Nephron progenitor cell (in vitro differentiated cells): ENCODE measurements at places on chromosomes 4 and X.

- DNase-seq: no peak
These were observed 6.6 kb downstream of the RAI2 start for GRCh38 chrX:17854531-17854930.

- no peak for DNase-seq
These were observed 18.4 kb upstream of the DDX60 start for GRCh38 chr4:168336837-168337549.

DNA sequence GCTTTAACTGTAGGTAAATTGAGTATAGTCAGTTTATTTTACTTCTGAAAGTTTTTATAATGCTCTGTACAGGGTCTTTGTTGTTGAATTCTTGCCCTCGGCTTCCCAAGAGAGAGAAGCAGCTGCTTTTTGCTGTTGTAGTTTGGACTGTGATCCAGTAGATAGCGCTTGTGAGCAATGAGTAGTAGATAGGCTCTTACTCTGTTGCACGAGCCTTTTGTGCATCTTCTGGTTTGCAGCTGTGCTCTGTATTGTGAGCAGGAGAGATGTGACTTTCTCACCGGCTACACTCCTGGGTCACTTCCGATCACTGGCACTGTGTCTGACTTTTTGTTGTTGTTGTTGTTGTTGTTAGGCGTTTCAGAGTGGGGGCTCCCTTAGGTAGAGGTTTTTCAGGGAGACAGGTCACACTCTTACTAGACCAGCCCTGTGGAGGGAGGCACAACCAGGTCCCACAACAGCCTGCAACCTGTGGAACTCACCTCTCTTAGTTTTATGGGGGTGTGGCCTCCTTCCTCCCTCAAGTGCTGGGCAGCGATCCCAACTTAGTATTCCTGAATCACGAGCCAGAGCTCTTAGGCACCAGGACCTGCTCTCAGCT lies 822.1 kb upstream of the GALNTL6 start:
- peak; percentile 34 for DNase-seq

- DNase-seq: no peak
These were observed 28.7 kb downstream of the S100G start for GRCh38 chrX:16678689-16679088.

GRCh38 chr4:109451544-109452273 lies 18.1 kb downstream of the SEC24B start:
- no peak for DNase-seq

GRCh38 chrX:7927259-7928167 lies at the start of gene PNPLA4:
Gene PNPLA4, minus strand, starts transcription at chrX:7927413. Its CDS starts 1,294 bp downstream, at chrX:7926119.
- DNase-seq: peak; percentile 76

- no peak for DNase-seq
These were observed 145.2 kb downstream of the TET2 start for GRCh38 chr4:105291925-105292324.

GRCh38 chrX:69506617-69507499 lies 2.7 kb downstream of the NALF2 start:
- no peak for DNase-seq

DNA sequence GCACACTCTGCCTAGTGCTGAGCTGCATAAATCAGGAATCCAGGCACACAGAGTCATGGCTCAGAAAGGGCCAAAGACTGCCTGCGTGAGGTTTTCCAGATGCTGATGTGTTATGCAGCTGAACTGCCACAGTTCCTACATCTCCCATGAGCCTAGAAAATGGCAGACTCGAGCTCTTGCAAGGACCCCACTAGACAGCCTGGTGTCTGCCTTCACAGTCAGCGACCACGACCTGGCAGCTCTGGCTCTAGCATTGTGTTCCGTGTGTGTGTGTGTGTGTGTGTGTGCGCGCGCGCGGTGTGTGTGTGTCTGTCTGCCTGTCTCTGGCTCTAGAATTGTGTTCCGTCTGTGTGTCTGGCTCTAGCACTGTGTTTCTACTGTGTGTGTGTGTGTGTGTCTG lies 203.6 kb upstream of the AGTR2 start:
- no peak for DNase-seq

GRCh38 chrX:74449322-74449936 lies 28.1 kb downstream of the SLC16A2 start:
- DNase-seq: no peak

DNA sequence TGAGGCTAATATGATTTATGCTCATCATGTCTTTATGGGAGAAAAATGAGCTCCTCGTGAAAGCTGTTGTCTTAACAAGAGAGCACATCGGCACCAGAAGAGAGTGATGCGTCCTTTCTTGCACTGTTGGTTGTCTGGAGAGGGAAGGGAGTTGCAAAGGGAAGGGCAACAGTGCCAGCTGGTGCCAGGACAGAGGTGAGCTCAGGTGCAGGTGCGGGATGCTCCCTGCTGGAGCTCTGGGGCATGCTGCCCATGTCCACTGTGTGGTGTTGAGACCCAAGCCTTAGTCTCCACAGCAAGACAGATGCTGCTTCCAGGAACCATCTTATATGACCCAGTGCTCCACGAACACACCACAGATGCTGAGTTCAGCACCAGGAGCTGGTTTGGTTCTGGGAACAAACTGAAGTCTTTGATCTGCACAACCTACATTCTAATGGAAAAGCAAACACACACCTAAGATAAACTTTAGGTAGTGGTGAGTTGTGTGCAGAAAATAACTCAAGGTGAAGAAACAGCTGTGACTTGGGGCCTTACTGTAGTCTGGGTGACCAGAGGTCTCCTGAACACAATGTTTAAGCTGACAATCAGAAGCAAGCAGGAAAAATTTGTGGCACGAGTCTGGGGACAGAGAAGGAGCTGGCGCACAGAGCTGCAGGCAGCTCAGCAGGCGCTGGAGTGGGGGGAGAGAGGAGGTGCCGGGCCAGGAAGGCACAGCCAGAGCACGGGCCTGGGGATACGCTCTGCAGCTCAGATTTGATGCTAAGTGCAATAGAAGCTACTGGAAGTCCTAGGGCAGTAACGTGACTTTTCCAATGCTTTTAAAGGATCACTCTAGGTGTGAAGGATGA lies 73.2 kb downstream of the HAUS3 start:
- no peak for DNase-seq

- no peak for DNase-seq
These were observed 411.3 kb downstream of the FAT4 start for GRCh38 chr4:125725957-125726525.

GRCh38 chr4:83692028-83692427 lies 156.1 kb downstream of the GPAT3 start:
- DNase-seq: no peak

DNA sequence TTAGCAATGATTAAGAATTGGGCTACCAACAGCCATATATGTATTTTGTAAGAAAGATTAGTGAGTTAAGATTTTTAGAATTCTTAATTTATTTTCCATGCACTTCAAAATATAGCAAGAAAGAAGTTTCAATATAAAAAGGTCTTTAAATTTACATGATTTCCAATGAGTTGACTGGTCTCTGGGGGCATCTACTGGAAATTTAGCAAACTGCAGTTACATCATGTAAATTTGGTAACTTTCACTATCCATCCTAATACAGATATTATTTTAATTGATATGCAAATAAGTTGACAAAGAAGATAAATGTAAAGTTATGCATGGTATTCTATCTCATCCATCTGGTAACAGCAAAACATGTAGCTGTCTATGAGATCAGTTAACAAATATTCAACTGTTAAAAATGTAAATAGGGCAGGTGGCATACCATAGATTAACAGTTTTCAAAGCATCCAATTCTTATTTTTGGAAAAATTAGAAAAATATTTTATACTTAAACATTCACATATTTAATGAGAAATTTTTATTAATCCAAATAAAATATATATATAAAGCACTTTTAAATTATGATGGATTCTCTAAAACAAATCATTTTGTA lies 29.1 kb downstream of the TTC29 start:
- DNase-seq: peak; percentile 12

GRCh38 chr4:85491527-85491926 lies 16.6 kb downstream of the ARHGAP24 start:
- no peak for DNase-seq

GRCh38 chrX:14829643-14830042 lies 43.2 kb downstream of the FANCB start:
- DNase-seq: no peak

DNA sequence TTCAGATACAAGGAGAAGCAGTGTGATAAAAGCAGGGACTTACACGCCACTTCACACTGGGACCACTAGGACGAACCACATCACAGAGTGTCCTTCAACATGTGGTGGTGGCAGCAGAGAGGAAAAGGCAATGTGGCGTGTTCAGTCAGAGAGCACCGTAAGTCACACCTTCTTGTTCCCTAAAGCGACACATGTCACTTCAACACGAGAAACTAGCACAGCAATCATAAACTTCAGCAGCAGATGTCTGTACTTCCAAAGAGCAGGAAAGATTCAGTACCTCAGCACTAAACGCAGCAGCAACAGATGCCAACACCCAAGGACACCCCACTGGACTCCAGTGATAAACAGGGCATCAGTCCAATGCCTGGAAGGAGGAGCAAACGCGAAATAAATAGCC lies 96.7 kb downstream of the AREG start:
- DNase-seq: no peak

DNA sequence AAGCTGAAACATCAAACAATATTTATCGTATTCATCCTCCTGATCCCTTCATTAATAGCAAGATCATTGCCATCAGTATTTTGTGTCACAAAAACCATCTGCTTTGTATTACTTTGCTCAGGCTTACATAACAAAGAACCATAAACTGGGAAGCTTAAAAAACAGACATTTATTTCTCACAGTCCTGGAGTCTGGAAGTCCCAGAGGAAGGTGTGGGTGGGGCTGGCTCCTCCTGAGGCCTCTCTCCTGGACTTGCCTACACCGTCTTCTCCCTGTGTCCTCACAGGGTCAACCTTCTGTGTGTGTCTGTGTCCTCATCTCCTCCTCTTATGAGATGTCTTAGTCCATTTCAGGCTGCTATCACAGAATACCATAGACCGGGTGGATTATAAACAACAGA lies 61.3 kb upstream of the MXRA5 start:
- no peak for DNase-seq

DNA sequence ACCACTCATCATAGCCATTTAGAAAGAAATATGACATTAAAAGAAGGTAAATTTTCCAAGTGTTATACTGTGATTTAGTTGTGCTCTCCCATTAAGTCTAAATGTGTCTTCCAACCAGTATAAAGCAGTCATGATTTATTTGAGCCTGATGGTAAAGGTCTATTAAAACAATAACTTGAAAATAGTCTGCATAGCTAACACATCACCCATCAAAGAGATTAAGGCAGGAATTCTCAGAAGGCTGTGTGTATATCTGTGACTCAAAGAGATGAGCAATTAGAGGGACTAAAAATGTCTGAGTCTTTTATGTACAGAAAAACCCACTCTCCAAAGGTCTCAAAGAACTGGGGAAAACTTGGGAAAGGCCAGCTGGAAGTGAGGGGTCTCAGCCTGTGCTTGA lies 70.3 kb upstream of the IQCM start:
- DNase-seq: no peak

GRCh38 chr4:143424276-143424675 lies 87.6 kb downstream of the GAB1 start:
- no peak for DNase-seq

- DNase-seq: no peak
These were observed 52.6 kb downstream of the OSTC start for GRCh38 chr4:108702960-108703359.

DNA sequence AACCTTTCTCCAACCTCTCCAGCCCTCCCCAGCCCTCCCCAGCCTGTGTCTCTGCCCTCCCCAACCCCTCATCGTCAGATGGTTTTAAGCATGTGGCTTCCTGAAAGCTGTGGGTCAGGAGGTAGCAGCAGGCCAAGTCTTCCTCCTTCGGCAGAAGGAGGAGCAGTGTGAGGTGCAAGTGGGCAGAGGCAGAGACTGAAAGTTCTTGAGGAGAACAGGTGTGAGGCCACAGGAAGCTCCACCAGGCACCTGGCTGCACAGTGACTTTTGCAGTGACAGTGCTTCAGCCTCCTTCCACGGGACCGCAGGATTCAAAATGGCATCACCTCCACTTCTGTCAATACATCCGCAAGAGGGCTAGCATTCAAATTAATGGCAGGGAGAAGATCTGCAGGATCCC lies 203.9 kb upstream of the LEF1 start:
- DNase-seq: no peak
